Fibroblast of mammary gland (primary cell): ENCODE measurements at places on chromosomes 1 and 21.

GRCh38 chr1:26259578-26259977 lies 20.3 kb upstream of the SH3BGRL3 start:
- no peak for DNase-seq

GRCh38 chr1:151361883-151362282 lies 10.6 kb downstream of the SELENBP1 start:
- DNase-seq, result no peak

- DNase-seq, result no peak
These were observed 55.2 kb upstream of the ANGPTL1 start for GRCh38 chr1:178926046-178926445.

- DNase-seq, result no peak
These were observed 81.2 kb downstream of the ADCY10 start for GRCh38 chr1:167832693-167833092.

DNA sequence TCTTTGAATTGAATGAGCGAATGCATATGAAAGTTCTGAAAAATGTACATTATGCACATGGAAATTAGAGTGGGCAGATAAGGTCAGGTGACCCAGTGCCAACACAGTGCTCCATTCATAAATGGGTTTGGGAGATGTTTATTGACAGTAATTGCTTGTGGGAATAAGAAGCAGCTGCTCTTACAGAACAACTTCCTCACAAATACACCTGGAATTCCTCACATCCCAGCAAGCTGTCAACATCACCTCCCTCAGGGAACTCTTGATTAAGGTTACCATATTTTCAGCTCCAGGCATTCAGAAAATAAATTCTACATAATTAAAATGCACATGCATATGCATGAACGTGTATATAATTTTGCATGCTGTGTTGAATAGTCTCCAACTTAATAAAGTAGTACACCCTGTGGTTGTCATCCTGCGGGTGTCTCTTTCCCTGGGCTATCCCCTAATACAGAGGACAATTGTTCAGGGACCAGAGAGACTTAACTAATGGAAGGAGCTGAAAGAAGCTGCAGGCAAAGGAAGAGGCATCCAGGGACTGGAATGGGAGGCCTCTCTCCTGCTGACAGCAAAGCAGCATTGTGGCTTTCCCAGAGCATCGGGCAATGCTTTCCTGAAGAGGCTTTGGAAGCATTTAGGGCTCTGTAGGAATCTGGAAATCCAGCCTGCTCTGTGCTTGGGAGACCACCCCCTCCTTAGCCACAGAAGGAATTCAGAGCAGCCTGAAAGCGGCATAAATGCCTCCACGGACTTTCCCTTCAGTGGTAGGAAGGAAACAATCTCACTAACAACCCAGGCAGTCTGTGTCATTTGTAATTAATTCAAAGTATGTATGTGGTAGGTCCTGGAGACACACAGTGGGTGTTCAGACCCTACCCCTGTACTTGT lies 55.2 kb upstream of the GNG12 start:
- no peak for DNase-seq

DNA sequence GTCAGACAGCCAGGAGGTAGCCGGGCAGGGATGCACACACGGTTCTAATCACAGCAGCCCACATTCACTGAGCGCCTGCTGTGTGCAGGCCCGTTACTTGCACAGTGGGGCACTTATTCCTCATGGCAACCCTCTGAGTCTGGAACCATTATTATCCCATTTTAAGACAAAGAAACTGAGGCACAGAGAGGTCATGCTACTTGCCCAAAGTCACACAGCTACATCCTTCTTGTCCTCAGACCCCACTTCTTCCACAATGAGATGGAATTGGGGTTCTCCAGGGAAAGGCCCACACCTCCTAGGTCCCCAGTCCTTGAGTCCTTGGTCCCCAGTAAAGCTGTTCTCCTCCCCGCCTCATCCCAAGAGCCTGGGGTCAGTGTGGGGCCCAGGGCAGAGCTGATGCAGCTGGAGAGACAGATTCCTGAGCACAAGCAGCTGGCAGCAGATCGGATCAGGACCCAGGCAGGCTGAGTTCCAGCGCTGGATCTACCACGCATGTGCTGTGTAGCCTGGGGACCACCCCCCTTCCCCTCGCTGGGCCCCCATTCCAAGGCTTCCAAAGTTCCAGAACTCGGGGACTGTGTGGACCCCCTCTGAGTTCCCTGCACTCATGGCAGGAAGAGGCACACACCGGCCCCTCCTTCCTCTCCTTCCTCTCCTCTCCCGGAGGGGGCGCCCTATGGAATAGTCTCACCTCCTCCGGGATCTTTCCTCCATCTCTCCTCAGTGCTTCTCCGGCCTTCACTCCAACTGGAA lies 393.4 kb downstream of the MATN1 start:
- DNase-seq, result no peak

GRCh38 chr21:31348188-31348587 lies 4.1 kb upstream of the TIAM1 start:
- no peak for DNase-seq

- no peak for DNase-seq
These were observed 47.5 kb upstream of the TDRD10 start for GRCh38 chr1:154454386-154455120.

GRCh38 chr1:194908643-194909042 lies 1699.6 kb downstream of the KCNT2 start:
- no peak for DNase-seq

DNA sequence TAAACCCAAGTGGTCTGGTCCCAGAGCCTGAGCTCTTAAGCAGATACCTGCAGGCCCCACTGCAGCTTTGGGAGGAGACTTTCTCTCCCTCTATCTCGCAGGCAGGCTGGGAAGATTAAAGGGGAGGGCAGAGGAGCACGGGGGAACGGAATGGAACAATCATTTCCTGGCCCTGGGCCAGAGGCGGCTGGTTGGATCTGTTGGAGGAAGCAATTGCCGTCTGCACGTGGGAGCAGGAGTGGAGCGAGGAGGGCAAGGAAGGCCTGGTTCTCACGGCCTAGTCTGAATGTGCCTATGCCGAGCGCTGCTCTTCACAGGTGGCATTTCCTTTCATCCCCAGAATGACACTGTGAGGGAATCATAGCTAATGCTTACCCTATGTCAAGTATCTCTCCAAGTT lies 23.7 kb downstream of the NKAIN1 start:
- peak; percentile 46 for DNase-seq

GRCh38 chr1:115329965-115330364 lies 8.1 kb downstream of the NGF start:
- DNase-seq, result peak; percentile 47

- no peak for DNase-seq
These were observed 1003.0 kb upstream of the NCAM2 start for GRCh38 chr21:19995253-19995652.
